Stimulated activated CD4-positive, alpha-beta T cell treated with anti-CD3 and anti-CD28 coated beads, Interleukin-1b, Interleukin-23, amount 100 ng/mL, for 48 hours (primary cell): ENCODE measurements at places on chromosomes 16 and 17.
A peak's percentile ranks its signal among the peaks of the same experiment; 100 is the strongest.

DNA sequence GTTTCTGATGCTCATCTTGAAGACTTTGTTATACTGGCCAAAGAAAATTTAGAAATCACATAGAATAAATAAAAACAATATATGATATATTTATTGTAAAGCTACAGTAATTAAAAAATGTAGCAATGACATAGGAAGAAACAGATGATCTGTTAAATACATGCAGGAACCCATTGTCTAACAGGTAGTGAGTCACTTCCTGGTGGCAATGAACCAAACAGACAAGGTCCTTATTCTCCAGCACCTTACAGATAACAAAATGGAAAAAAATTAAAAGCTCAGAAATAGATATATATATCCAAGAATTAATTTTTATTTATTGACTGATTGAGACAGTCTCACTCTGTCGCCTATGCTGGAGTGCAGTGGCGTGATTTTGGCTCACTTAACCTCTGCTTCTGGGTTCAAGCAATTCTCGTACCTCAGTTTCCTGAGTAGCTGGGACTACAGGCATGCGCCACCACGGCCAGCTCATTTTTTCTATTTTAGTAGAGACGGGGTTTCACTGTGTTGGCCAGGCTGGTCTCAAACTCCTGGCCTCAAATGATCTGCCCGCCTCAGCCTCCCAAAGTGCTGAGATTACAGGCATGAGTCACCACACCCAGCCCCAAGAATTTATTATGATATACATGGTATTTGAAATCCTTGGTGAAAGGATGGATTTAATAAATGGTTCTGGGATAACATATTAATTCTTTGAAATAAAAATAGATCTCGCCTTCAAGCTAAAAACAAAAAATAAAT lies 7.5 kb downstream of the NETO2 start:
- DNase-seq = no peak

DNA sequence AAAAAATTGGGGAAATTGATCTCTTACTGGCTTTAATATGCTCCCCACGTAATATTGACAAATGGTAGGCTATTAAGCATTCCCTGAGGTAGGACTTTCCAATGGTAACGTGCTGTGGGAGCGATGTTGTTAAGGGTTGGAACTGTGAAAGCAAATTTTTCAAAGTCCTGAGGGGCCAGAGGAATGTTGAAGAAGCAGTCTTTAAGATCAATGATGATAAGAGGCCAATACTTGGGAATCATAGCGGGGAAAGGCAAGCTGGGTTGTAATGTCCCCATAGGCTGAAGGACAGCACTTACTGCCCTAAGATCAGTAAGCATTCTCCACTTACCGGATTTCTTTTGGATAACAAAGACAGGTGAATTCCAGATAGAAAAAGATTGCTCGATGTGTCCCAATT lies 69.6 kb upstream of the ARL4D start:
- no peak for DNase-seq

GRCh38 chr16:2329532-2329931 lies 11.0 kb downstream of the ABCA3 start:
- DNase-seq = no peak

DNA sequence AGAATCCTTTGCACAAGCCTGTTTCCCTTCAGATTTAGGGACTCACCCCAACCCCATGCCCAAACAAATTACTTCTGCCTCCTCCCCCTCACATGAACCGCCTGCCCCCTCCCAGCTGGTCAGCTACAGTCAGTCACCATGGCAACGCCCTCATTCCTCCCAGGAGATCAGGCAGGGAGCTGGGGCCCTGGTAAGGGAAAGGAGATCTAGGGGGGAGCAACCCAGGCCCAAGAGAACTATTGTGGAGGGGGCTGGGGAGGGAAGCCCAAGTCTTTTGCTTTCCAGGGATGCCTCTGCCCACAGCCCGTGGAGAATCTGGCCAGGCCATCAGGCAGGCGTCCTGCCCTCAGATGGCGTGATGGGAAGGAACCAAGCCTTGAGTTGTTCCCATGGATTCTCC lies 2.8 kb downstream of the FAM171A2 start:
- DNase-seq = no peak

DNA sequence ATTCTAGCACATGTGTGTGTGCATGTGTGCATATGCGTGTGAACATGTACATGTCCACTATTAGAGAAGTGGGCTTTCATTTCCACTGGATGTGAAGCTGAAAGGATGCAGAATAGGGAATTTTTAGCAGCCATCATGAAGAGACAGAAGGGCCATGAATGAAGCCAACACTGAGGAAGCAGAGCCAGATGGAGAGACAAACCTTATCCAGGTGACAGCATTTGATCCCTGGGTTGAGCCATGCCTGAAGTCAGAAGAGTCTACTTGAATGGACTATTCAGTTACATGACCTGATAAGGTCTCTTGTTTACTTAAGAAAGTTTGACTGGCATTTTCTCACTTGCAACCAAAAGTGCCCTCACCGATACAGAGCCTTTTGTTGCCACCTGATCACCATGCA lies 88.4 kb downstream of the ASIC2 start:
- DNase-seq = no peak

DNA sequence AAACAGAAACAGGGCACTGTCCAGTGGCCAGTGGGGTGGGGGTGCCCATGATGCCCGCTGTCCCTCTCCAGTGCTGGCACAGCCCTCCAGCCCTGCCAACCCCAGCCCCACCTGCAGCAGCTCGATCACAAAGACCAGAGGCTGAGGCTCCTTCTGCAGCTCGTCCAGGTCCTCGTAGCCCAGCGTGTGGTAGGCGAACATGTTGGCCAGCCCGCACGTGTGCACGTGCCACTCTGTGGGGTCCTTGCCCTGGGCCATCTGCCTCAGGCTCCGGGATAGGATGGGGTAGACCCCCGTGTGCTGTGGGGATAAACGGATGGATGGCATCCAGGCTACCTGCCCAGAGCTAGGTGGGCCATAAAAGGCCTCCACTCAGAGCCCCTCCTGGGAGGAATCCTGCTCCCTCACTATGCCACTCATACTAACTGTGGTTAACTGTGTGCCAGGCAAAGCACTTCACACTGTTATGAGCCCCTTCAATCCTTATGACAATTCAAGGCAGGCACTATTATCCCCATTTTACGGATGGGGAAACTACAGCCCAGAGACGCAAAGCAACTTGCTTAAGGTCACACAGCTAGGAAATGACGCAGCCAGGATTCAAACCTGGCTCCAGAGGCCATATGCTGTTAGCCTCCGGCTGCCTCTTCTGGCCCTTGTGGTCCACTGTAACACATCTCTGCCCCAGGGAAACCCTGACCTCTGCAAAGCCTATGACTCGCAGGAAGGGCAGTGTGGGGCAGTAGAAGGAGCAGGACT lies 6.5 kb downstream of the AIPL1 start:
- no peak for DNase-seq

DNA sequence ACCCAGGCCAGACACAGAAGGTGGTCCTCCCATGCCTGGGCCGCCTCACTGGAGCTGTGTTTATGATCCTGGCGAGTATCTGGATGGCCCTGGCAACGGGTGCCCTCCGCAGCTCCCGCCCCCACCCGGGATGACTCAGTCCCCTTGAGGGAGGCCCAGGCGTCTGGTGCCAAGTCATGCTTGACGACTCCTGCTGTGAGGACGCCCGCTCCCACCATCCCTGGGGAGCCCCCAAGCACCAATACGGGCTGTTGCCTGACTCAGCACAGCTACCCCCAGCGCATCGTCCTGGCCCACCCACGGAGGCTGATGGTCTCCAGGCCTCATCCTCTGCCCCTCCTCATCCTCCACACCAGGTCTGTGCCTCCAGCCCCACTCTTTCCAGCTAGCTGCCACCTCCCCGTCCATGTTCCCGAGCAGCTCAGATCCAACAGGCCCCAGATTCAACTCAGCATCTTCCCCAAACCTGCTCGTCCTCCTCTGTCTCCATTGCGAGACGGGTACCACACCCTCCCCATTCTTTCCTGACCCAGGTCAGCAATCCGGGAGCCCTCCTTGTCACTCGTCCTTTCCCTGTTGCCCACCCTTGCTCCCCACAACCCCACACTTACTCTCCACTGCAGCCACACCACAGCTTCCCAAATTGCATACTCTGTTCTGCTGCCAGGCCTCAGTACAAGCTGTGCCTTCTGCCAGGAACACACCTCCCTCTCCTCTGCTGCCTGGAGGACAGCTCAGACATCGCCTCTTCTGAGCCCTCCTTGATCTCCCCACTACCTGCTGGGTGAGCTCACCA lies 2.6 kb downstream of the CAMKK1 start:
- DNase-seq = peak; percentile 37

DNA sequence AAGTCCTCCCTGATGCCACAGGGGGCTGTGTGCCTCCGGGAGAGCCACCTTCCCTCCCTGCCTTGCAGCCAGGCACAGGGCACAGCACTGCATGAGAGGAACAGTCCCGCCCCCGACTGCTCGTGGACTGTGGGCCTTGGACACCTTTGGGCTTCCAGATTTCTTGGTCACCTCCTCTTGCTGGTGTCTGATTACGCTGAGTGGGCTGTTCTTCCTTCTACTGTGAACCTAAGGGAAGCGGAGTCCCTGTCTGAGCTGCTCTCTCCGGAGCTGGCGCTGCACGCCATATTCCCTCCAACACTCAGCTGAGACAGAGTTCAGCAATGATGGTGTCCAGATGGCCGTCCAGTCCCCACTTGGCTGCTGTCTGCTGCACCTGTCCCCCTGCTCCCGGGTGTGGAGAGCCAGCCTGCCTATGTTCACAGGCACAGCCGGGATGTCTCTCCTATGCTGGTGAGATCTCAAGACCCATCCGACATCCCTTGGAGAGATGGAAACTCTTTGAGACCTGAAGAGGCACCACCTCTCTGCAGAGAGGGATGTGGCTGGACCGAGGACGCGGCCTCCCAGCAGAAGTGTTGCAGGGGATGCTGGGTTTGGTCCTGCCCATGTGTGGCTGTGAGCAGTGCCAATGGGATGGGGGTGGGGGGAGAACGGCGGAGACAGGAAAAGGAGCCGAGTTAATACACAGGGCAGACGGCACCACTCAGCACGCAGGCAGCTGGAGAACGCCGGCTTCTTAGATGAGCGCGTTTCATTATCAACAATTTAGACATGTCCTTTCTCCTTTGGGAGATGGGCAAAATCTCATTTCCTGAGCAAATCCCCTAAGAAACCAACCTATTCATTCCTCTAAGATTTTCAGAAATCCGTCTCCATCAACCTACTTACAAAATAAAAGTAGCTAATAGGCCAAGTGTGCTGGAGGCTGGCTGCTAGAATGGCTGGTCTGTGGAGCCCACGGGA lies 171.9 kb downstream of the ENGASE start:
- DNase-seq = no peak

DNA sequence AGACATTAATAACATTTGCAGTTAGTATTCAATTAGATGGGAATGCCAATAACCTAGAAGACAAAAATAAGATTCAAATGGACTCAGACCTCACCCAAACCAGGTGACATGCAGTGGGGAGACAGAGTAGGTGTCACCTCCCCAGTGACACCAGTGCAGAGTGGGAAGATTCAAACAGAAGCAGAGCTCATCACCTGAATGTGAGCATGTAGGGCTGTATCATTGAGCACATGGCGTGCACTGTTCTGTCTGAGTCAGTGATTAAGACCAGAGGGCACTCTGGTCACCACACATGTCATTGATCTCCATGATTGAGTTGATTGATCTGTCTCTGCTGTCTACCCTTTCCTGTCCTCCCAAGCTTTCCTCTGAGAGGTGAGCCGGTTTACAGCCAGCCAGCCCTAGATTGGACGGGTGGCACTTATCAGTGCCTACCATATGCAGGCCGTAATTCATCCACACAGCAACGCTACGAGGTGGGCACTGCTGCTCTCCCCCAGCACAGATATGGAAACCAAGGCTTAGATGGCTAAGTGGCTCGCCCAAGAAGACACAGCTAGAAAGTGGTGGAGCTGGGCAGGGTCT lies 34.0 kb downstream of the RHBDL3 start:
- no peak for DNase-seq

- no peak for DNase-seq
Observed at GRCh38 chr17:58381124-58382035, 29.4 kb upstream of the SUPT4H1 start.

DNA sequence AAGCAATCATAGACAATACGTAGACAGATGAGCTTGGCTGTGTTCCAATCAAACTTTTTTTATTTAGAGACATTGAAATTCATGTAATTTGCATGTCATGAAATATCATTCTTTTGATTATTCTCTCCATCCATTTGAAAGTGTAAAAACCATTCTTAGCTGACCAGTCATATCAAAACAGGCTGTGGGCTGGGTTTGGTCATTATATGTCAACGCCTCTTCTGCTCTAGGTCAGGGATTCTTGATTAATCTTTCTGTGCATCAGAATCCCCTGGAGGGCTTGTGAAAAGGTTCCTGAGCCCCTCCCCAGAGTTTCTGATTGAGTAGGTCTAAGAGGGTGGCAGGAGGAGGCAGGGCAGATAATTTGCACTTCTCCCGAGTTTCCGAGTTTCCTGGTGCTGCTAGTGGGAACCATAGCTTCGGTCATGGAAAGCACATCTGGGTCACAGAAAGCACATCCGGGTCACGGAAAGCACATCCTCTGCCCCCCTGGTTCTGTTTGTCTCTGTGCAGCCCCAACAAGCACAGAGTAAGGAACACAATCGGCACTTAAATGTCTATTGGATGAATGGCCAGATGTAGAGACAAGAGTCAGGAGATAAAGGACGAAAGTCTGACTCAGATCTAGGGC lies 16.4 kb downstream of the PIMREG start:
- no peak for DNase-seq

DNA sequence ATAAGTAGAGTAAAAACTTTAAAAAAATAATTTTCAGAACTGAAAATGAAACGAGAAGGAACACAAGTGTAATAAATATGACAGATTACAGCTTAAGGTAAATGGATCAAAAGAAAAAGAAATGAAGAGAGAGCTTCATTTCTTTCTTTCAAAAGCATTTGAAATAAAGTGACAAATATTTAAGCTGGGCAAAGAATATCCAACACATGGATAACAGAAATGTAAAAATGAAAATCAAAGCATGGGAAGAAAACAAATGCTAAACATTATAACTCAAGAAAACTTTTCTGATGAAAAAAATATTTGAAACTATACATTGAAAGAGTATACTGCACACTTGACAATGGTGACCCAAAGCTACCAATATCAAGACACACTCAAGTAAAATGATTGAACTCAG lies 143.6 kb upstream of the IRX5 start:
- no peak for DNase-seq

GRCh38 chr16:51949282-51949681 lies 597.7 kb downstream of the TOX3 start:
- no peak for DNase-seq

GRCh38 chr16:977081-977701 lies 4.4 kb upstream of the SOX8 start:
- no peak for DNase-seq

DNA sequence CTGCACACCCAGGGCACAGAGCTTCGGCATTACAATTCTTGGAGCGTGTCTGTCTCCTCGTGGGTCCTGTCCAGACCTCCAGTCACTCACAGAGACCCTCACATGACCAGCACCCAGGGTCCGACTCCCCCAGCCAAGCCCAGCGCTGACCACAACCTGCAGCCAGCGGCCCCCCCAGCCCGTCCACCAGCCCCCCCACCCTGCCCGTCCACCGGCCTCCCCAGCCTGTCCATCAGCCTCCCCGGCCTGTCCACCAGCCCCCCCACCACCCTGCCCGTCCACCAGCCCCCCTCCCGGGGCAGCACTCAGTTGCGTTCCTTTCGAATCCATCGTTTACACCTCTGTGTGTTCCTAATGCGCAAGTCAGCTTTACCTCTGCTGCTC lies 5.8 kb downstream of the SECTM1 start:
- DNase-seq = no peak
